ENCODE measurements at places on chromosomes 16 and 17.

- DNase-seq = no peak
These were observed 37.4 kb downstream of the SOCS1 start for GRCh38 chr16:11218604-11218962.

DNA sequence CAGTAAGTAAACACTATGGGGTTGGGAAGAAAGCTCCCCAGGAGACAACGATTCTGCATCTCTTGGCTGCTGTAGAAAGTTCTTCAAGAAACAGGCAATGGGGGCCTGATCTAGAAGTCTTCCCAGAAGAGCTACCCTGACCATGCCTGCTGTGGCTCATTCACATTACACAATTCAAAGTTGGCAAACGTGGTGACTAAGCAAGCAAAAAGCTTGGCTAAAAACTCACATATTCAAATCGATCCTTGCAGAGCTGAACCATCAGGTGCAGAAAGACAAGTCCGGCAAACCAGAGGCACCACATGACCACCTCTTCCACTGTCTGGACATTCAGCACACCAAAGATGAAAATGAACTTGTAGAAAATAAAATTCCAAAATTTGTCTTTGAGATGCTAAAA is 16.1 kb downstream of the AMFR start:
- no peak for DNase-seq

DNA sequence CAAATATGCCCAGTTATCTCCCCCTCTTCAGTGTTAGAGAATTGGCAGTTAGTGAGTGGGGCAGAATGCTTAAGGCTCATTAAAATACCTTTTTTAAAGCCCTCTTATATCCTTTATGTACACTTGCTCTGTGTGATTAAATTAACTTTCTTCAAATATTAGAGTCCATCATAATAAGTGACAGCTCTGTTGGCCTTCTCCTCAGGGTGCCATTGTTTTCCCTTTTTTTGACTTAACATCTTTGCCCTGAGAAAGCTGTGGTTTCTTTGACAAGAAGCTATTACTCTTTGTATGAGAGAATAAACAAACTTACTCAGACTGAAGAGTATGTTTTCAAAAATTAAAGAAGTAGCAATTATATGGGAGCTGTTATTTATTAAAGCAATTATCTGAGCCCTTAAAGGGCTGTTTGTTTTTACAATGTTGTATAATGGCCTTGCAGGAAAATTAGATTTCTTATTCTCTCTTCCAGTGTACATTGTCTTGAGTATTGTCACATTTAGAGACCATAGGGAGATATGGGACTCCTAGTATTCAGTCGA is 13.4 kb downstream of the RBBP6 start:
- DNase-seq = no peak

DNA sequence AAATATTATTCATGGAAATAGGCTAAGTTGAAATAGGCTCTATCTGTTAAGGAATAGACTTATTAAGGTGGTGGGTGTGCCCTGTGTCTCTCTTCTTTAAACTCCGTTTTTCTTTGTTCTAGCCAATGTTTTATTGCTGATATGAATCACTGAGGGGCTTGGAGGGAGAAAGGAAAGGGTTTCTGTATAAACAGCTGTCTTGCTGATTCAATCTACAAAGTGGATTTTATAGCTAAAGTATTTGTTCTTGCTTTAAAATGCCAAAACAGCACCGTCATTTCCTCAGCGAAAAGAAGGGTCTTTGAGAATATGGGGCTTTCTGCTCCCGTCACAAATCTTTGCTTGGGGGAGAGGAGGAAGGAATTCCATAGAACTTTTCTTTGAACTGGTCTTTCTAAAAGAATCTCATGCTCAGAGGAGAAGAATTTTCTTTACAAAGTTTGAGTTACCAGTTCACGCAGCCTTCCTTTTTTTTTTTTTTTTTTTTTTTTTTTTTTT is 39.3 kb downstream of the MSI2 start:
- peak; percentile 57 for DNase-seq

DNA sequence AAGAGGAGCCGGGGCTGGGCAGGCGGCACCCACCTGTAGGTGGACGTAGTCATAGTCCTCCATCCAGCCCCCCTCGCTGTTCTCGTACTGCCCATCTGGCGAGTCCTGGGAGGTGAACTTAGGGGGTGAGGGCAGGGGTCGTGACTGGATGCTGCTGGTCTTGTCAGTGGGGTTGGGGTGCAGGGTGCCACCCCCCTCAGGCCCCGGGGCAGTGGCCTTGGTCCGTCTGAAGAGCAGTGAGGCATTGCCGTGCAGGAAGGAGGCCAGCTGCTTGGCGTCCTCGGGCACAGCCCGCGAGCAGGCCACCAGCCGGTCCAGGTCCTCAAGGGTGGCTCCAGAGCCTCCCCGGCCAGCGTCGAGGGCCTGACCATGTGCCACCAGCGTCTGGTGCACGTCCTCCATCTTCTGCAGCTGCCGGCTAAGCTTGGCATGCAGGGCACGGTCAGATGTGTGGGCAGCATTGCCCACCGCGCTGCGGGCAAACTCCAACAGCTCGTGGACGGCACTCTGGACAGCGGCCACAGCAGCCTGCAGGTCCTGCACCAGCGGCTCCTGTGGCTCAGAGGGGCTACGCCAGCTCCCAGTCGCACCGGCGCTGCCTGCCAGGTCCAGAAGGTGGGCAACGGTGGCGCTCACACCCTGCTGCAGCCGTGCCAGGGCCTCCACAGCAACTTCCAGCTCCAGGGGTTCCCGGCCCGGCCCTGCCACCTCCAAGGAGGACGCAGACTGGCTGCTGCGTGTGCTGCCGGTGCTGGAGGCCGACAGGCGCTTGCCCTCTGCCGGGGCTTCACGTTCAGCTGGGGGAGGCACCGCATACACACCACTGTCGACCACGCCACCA is 16.3 kb downstream of the CTRB1 start:
- DNase-seq = no peak

DNA sequence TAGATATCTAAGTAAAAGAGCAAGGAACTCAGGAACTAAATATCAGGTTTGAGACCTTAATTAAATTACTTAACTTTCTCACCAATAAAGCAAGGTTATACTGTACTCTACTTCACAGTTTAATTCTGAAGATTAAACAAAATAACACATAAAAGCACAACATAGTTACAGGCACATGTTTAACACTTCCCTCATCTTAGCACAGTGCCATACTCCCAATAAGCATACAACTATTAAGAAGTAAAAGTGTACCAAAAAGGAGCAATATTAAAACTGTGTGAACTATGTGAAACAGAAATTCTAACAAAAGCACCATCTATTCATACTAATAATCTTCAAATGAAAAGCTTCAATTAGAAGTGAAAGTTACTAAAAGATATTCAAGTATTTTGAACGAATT is 2.2 kb downstream of the APPBP2 start:
- no peak for DNase-seq
